GM20000 (cell line): ENCODE measurements at places on chromosomes 7 and 10.

- no peak for DNase-seq
These were observed 5.5 kb downstream of the GSTO1 start for GRCh38 chr10:104259999-104260774.

DNA sequence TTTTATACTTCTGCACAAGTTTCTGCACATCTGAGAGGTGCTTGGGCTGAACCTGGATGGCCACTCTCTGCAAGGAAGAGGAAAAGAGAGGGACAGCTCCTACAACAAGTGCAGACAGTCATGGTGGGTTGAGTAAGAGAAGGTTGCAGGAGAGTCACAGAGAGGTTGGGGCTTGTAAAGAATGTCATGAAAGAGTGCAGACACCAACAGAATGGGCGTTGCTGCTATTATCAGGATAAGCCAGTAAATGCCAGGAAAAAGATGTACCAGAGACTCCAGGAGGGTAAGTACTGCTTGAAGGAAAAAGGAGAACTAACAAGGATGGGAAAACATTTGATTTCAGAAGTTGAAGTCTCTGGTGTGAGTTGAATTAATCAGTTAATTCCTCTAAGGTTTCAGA is 77.8 kb upstream of the NRP1 start:
- DNase-seq = no peak

GRCh38 chr7:129341816-129342806 is 92.1 kb upstream of the STRIP2 start:
- DNase-seq = no peak

GRCh38 chr7:146232604-146233003 is 116.0 kb downstream of the CNTNAP2 start:
- DNase-seq = no peak

- DNase-seq = no peak
These were observed 8.7 kb downstream of the WBP1L start for GRCh38 chr10:102752266-102752930.

GRCh38 chr7:46383605-46384004 is 462.5 kb upstream of the IGFBP3 start:
- no peak for DNase-seq

GRCh38 chr10:5447611-5448071 is 35.3 kb downstream of the NET1 start:
- peak; percentile 43 for DNase-seq

DNA sequence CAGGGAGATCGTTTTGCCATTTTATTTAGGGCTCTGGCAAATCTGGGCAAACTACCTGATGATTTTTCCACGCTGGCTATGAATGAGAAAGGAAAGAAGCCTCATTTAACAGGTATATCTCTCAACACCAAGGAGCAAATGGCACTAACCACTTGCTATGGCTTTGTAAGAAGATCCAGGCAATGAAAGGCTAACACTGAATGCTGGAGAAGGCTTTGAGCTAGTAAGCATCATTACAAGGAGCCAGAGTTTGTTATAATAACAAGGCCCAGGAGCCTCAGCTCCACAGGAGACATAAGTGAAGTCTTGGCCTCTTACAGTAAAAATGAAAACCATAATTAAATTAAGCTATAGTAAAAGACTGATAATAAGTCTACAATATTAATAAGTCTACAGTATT is 123.1 kb downstream of the CNOT4 start:
- no peak for DNase-seq

GRCh38 chr10:110069502-110069982 is 61.8 kb downstream of the ADD3 start:
- peak; percentile 49 for DNase-seq

- no peak for DNase-seq
These were observed 101.3 kb downstream of the HIF1AN start for GRCh38 chr10:100636848-100637553.

GRCh38 chr10:11505639-11506038 is 105.8 kb downstream of the USP6NL start:
- DNase-seq = no peak

DNA sequence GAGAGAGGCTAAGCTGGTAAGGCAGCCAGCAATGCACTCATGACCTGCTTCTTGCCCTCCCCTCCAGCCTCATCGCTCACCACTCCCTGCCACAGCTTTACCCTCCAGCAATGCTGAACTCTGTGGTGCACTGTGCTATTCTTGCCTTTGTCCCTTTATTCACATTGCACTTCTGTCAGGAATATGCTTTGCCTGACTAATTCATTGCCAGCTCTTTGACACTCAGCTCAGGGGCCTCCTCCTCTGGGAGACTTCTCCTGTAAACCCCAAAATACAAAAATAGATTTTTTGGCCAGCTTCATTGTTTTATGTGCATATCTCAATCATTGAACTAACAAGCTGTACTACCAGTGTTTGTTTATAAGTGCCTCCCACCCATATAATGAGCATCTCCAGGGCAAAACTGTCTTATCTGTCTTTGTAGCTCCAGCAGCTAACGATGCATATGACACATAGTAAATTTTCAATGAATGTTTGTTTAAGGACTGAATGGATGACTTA is 8.2 kb downstream of the CNNM1 start:
- DNase-seq = no peak

- DNase-seq = no peak
These were observed 448 bp upstream of the PTER start for GRCh38 chr10:16436367-16436757.

GRCh38 chr10:33815776-33816175 is 481.3 kb upstream of the NRP1 start:
- DNase-seq = no peak

DNA sequence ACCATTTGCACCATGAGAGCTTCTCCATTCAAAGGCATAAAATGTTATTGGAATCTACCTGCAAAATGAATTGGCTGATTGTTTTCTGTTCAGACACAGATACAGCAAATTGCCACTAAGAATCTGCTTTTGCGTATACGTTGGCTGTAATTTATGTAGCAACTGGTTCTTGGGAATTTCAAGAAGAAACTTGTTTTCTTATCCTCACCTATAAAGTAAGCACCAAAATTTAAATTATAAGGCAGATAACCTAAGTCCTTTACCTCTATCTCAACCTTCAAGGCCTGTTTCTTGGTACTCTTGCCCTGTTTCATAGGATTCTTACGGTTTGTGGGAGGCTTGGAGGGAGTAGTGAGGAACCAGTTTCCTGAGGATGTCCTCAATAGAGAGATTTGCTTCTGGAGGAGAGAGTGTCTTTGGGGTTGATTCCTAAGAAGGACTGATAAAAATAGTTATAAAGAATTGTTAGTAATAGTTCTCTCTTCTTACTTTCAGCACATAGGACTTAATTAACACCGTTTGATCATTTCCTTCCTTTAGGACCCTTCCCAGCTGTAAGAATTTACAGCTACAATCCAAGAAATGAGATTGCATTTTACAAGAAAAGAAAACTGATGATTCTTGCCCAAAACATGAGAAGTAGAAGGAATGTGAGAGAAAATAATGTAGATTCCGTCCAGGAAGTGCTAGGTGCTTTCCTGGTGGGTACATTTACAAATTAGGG is 2.0 kb downstream of the STAMBPL1 start:
- DNase-seq = no peak

DNA sequence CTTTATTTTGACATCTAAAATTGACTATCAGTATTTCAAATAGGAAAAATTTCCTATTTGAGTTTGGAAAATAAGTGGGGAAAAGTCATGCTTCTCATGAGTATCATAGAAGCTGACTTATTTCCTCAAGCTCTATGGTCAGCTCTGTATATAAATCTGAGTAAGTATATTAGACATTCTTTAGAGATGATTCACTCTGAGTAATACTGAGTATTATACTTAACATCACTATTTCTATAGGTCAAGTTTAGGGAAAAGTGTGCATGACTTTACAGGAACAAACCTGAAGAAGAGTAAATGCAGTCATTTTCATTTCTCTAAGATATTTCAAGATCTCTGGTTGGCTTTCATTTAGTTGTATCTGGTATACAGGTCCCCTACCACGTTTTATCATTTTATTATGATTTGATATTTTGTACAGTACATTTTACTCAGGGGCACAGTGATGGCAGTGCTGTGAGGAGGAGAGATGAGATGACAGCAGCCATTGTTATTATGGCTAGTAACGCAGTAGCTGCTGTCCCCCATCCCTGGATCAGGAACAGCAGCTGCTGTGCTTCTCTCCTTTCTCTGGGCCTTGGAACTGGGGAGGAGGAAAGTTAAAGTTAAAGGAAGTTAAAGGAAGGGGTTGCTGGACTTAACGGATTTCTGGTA is 15.2 kb downstream of the SND1 start:
- DNase-seq = no peak

GRCh38 chr7:74709880-74710671 is 52.6 kb downstream of the GTF2I start:
- DNase-seq = no peak

GRCh38 chr7:25860275-25861163 is 291.5 kb upstream of the NFE2L3 start:
- no peak for DNase-seq

DNA sequence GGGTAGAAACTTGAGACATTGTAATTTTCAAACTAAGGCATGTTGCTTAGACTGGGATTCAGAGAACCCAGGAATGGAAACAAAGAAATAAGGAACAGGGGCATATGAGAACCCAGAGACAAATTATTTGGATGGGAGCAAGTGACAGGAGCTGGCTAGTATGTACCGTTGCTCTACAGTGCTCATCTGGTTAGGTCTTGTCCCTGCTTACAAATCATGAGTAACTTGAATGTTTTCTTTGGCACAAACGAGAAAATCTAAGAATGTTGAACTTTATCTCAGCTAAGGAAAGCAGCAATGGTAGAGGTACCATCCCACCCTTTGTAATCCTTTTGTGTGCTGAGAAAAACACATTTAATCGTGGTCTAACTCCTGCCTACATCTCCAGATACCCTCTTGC is 116.0 kb upstream of the IMMP2L start:
- DNase-seq = no peak

DNA sequence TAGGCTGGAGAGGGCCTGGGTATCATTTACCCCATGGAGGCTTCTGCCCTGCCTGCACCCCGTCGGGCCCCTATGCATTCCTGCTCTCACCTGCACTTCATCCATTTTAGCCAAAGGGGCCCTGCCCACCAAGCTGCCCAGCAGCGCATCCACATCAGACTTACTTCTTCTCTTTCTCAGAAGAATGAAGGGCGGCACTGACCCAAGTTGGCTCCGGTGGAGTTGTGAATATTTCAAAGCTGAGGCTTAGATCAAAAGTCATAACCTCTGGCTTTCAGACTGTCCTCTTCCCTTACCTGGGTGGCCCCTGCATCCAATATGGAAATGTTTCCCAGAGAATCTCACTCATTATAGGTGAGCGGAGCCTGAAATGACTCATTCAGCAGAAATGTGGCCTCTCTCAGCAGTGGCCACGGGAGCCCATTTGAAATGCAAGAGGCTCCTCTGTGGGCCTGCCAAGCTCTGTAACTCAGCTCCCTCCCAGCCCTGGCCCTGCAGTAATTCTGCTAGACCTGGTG is 117.6 kb upstream of the TCF7L2 start:
- DNase-seq = no peak

DNA sequence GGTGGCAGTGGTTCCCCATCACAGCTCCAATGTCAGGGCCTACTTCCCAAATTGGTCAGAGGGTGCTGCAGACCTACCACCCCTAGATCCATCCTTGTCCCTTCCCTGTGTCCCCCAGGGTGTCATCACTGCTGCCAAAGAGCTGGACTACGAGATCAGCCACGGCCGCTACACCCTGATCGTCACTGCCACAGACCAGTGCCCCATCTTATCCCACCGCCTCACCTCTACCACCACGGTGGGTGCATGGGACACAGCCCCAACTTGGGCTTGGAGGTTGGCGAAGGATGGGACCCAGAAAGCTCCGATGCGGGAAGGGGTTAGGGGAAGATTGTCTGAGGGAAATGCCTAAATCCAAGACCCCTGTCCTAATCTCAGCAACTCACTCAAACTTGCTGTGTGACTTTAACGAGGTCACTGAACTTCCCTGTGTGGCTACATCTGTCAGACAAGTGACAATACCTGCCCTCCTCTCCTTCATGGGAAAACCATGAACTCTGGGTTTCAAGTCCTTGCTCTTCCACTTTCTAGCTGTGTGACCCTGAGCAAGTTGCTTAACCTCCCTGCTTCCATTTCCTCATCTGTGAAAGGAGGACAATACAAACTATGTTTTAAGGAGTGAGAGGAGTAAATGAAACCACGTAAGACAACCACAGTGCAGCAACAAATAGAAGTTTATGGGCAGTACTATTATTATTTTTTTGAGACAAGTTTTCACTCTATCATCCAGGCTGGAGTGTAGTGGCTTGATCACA is 4.9 kb upstream of the VSIR start:
- DNase-seq = no peak

DNA sequence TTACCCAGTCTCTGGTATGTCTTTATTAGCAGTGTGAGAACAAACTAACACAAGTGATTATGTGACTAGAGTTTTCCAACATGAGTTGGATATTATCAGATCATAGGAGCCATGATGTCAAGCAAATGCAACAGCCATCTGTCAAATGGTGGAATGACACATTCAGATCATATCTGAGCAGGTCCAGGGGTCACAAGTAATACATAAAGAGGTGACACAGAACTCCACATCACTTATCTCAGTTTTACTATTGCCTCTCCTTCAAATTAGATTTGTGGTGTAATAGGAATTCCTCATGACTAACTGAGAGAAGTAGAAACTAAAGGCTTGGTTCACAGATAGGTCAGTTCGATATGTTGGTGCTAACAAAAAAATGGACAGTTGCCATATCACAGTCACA is 12.2 kb upstream of the SAMD9L start:
- DNase-seq = no peak

DNA sequence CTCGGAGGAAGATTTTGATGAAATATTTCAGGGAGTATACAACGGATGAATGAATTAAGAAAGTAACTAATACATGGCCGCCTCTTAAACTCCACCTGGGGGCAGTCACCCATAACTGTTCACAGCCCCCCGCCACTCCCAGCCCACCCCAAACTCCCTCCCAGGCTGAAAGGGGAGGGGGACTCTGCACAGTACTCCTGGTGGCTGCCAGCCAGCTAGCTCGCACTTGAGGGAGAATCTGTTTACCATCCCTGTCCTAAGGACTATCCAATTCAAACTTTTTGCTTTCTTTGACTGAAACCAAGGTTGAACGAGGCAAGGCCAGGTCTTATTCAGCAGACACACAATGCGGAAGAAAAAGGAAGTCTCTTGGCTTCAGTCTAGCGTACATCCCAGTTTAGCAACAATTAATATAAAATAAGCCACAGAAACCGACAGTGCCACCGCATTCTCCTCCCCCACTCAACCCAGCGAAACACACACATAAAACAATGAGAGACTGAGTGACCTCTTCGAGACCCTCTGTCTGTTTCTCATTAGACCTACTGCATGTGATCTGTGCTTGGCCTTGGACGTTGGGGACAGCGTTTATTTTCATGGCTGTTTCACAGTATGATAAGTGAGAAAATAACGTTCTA is 219.5 kb downstream of the GLI3 start:
- DNase-seq = no peak

- no peak for DNase-seq
These were observed 90.4 kb downstream of the PTPRE start for GRCh38 chr10:127997271-127997670.

DNA sequence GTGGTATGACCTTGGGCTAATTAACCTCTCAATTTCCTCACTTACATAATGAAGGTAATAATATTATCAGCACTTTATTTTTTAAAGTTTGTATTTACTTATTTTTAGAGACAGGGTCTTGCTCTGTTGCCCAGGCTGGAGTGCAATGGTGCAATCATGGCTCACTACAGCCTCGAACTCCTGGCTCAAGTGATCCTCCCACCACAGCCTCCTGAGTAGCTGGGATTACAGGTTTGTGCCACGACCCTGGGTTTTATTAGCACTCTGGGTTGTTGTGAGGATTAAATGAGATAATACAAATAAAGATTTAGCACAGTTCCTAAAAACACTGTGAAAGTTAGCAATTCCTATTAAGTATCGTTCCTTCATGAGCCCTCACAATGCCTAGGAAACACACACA is 14.7 kb downstream of the BAMBI start:
- no peak for DNase-seq

- no peak for DNase-seq
These were observed 600.1 kb upstream of the AUTS2 start for GRCh38 chr7:68998136-68998535.
